Activated CD4-positive, alpha-beta T cell treated with anti-CD3 and anti-CD28 coated beads, Interleukin-2, amount 50 U/mL, for 24 hours (primary cell): ENCODE measurements at places on chromosomes 2 and 18.

DNA sequence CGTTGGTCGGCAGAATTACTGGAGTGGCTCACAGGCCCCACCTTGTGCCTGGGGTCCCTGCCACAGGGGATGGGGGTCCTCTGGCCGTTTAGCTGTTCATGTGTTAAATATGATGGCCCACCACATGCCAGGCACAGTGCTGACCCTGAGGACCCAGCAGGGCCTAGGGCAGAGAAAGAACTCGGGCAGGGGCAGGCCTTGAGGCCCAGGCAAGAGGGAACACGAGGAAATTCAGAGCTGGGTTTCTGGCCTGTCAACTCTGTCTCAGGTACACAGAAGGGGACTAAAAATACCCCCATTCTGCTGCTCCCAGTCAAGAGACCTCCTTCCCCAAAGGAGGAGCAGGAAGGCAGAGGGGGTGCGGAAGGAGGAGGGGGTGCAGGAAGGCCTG lies 66.2 kb downstream of the DNMT3A start:
- DNase-seq = no peak

DNA sequence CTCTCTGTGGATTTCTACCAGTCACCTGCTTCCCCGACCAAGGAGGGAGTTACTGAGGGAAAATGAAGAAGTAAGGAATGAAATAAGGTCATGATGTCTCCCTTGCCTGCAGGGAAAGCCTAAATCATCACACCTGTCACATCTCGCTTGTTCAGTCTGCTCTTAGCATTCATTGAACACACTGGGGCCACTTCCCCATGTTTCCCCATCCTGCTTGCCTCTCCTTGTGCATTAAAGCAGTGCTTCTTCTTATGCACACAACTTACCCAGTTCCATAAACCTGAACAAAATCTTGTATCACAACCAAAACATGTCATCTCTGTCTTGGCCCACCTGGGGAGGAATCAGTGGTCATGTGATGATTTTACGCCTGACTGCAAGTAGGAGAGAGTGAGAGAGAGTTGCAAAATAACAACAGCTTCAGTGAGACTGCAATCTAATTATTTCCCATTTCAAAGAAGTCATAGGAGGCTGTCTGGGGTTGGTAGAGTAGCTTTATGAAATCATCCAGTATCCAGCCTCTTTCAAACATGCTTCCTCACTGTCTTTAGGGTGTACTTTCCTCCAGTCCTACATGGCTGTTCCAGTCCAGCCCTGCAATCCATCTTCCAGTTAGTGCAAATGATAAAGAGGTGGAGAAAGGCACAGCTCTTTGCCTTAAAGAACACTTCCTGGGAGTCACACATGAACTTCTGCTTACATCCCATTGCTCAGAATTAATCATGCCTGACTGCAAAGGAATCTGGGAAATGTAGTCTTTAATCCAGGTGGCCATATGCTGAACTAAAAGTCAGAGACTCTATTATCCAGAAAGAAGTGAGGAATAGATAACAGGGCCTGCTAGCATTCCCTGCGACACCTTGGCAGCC lies 220.1 kb downstream of the HAUS1 start:
- no peak for DNase-seq

DNA sequence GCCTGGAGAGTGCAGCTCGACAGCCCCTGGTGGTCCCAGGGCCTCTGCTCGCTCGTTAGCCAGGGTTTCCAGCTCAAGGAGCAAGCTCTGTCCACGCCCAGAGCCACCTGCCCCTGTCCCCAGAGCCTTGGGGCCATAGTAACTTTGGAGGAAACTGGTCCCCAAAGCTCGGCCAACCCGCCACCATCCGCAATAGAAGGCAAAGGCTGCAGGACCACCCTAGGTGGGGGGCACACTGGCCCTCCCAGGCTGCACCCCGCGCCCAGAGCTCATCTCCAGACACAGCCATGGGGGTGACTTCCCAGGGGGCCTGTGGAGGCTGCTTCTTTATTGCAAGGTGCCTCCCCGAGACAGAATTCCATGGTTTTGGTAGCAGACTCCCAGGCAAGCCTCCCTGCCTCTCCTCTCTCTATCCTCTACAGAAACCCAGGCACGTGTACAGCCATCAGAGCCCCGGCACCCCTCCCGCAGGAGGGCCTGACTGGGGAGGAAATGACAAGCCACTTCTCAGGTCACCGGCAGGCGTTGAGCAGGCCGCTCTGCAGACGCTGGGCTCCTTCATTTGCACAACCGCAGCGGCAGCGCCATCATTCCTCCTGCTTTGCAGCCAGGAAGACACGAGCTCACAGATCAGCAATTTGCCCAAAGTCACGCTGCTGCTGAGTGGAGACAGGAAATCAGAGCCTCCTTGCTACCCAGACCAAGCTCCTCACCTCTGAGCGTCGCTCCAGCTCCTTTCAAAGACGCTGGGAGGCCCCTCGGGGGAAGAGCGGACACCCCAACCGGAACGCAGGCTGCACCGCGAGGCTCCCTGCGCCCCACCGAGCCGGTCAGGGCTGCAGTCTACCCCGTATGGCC lies 80.2 kb downstream of the NDUFA10 start:
- no peak for DNase-seq

DNA sequence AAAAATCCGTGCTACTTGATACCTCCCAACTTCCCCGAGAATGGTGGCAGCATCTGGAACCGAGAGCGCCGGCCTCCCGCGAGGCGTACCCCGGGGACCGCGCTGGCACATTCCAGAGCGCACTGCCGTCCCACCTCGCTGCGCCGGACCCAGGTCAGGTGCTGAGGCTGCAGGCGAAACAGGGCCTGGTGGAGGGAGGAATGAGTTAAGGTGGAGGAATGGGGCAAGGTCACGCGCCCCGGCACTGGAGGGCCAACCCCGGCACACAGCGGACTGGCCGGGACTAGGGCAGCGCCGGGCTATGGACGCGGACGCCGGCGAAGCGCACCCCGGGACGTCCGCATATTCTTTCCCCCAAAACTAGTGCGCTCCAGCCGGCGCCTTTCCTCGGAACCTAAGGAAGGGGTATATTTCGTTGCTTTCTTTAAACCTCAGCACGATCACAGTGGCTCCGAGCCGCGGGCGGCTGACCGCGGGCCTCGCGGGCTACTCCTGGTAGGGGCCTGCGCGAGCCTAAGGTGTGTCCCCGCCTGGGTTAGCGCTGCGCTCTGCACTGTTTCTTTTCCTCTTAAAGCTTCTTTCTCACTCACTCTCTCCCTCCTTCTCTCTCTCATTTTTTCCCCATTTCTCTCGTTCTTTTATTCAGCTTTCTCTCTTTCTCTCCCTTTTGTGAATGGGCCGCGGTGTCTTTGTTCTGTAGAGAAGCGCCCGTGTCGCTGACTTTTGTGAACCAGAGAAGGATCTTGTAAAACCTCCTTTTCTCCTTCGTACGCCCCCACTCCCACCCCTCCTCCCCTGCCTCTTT lies 2.1 kb upstream of the OTX1 start:
- no peak for DNase-seq

- no peak for DNase-seq
Observed at GRCh38 chr2:885230-886071, 65.2 kb upstream of the SNTG2 start.

DNA sequence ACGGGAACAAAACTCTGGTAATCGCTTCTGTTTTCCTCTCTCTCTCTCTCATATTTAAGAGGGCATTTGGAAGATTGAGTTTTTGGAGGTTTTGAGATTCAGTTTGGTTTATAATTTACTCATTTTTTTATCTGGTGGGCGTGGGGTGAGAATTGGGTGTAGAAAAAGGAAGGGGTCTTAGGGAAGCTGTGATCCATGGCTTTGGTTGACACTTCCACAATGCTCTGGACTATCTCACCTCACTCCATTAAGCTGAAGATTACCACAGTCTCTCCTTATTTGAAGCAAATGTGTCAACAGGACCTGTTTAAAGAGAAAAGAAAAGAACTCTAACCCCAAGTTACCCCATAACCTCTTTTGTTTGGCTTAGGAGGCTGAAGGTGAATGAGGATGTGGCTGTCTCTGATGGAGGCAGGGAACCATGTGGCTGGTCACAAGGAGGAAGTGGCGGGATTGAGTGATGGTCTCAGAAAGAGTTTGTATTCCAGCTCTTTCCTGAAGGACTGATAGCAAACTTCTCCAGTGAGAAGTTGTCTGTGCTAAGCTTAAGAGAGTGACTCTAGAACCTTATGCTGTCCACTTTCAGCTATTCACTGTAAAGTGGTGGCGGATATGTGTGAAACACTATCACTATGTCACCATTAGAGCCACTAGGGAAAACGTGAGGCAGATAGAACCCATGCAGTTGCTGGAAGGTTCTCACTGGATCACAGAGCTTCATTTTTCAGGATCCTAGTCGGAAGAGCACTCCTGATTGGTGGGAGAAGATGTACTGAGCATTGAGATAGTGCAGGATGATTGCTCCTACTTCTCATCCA lies 934 bp downstream of the ZNF804A start:
- no peak for DNase-seq

GRCh38 chr18:29084120-29084519 lies 907.2 kb upstream of the CDH2 start:
- DNase-seq = no peak

DNA sequence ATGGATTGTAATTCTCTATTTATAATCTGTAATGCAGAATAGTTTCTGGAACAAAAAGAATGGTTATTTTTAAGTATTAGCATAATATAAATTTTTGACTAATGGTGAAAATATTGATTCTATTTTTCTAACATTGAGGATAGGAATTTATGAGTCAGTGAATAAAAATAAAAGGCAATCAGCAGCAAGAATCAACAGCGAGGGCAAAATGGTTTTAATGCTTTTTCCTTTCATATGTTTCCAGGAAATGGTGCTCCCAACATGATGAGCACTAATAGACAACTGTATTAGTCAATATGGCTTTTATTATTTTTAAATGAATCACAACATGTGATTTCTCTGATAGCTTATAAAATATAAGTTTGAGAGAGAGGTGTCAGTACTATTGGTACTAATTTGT lies 90.7 kb upstream of the TFPI start:
- DNase-seq = no peak

GRCh38 chr2:169038338-169038757 lies 7.2 kb upstream of the ABCB11 start:
- DNase-seq = no peak

DNA sequence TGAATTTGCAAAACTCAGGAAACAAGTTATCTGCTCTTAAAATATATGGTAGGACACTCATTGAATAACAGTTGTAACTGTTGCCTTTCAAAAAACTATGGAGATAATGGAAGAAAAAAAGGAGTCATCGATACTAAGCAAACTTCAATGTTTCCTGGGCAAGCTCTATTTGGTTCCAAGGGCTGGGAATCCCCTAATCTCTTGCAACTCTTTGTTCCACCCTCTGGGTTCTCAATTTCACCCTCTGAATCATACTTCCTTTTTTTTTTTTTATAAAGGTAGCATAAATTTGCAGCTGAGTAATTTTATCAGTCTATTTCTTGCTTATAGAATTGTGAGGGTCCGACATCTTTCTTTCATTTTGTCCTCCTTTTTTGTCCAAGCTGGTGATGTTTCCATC lies 36.7 kb downstream of the SLC9A4 start:
- no peak for DNase-seq

DNA sequence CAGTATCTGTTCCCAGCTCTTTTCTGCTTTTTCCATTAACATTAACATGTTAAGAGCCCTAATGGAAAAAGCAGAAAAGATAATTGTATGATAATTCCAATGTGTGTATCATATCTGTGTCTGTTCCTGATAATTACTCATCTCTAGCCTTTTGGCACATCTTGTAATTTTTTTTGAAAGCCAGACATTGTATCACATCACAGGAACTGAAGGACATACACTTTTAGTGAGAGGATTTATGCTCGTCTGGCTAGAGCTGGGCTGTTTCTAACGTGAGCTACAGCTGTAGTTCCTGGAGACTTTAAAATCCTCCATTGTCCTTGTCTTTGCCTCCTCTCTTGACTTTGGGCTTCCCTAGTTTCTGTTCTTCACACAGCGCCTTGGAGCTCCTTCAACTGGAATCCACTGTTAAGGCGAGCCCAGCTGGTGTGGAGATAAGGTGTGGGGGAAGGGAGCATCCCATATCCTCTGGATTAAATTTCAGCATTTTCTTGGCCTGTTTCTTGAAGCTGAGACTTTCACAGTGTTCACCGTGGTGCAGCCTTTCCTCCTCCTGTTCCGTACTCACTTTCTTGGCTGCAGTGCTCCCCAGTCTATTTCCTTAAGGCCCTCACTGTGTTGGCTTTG lies 211.5 kb downstream of the GALR1 start:
- no peak for DNase-seq

DNA sequence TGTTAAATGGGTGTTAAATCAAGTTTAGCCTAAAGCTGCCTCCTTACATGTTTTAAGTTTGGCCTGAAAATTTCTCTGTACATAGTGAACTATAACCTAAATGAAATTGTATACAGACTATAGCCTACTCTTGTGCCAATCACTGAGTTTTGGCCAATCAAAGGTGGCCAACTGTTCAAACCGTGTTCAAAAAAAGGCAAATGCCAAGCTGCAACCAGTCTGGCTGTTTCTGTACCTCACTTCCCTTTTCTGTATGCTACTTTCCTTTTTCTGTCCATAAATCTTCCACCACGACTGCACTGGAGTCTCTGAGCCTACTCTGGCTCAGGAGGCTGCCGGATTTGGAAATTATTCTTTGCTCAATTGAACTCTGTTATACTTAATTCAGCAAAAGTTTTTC lies 121.0 kb downstream of the SPOPL start:
- no peak for DNase-seq

- no peak for DNase-seq
Observed at GRCh38 chr18:58114766-58115165, 70.7 kb downstream of the NEDD4L start.

DNA sequence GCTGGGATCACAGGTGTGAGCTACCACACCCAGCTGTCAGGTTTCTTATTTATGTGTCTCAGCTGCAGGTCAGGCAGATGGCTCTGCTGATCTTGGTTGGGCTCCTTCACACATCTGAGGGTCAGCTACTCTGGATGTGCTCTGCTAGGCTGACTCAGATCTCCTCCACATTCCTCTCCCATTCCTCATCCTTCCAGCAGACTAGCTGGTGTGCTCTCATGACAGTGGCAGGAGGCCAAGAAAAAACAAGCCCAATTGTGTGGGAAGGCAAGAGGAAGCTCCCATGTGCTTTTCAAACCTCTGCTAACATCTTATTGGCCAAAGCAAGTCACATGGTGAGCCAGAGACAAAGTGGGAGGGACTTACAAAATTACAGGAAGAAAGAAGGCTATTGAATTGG lies 11.7 kb upstream of the MSH6 start:
- no peak for DNase-seq

DNA sequence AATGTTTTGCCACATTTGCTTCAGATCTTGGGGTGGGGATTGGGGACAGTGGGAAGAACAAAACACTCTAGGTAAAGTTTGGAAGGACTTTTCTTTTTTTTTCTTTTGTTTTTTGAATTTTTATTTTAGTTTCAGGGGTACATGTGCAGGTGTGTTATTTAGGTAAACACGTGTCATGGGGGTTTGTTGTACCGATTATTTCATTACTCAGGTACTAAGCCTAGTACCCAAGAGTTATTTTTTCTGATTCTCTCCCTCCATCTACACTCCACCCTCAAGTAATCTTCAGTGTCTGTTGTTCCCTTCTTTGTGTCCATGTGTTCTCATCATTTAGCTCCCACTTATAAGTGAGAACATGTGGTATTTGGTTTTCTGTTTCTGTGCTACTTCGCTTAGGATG lies 73.3 kb downstream of the FASTKD2 start:
- DNase-seq = no peak
